Suppressor macrophage treated with lipopolysaccharide for 4 hours (primary cell): ENCODE measurements at places on chromosomes 7 and 10.

- no peak for DNase-seq
Observed at GRCh38 chr10:74969093-74969492, 142.4 kb upstream of the SAMD8 start.

DNA sequence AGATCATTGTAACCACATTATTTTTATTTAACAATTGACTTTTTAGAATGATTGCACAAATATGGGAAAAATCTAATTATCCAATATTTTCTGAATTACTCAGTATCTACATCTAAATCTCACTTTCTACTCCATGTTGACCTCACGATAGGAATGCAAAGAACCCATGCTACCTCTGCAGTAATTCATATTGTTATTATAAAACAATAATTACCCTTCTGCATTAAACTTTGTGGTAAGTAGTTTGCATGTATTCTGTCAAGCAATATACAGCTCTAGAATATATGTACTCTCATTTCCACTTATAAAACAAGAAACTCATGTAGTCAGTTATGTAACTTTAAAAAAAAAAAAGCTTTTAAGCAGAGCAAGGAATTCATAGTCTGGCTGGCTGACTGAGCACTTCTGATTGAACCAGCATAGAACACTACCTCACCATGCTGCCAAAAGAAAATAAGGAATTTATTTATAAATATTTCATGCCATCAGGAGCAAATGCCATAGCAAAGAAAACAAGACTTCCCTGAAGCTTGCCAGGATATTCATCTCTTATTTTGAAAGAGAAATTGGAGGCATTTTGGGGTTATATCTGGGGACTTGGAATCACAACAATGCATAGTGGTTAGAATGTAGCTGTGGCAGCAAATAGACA, 895.7 kb downstream of the XPNPEP1 start:
- DNase-seq = no peak

DNA sequence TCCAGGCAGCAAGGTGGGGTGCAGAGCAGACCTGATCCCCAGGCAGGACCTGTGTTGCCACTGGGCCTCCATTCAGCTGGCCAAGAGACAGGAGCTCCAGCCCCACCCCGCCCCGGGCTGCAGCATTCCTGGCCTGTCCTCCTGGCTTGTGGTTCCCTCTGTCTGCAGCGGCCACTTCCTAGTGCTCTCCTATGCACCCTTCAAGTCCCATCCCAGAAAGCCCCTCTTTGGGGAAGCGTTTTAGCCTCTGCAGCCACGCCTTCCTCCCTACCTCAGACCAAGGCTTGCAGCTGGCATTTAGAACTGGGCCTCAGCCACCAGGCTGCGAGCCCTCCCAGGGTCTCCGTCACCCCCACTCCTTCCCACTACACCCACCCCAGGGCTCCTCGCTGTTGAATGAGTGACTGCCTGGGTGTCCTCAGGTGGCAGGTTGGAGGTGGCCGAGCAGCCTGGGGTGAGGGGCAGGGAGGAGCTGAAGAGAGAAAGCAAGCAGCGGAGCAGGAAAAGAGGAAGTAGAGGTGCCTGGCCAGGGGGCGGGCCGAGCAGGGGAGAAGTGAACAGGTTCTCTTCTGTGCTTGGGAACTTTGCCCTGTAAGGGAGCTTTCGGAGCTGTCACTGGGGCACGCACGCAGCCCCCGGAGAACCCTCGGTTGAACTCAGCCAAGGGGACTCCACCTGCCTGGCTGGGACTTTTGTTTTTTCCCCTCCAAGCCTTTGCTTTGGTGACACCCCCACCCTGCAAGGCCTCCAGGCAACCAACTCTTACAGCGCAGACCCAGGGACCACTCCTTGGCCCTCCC, 109.1 kb upstream of the TNRC18 start:
- peak; percentile 67 for DNase-seq

DNA sequence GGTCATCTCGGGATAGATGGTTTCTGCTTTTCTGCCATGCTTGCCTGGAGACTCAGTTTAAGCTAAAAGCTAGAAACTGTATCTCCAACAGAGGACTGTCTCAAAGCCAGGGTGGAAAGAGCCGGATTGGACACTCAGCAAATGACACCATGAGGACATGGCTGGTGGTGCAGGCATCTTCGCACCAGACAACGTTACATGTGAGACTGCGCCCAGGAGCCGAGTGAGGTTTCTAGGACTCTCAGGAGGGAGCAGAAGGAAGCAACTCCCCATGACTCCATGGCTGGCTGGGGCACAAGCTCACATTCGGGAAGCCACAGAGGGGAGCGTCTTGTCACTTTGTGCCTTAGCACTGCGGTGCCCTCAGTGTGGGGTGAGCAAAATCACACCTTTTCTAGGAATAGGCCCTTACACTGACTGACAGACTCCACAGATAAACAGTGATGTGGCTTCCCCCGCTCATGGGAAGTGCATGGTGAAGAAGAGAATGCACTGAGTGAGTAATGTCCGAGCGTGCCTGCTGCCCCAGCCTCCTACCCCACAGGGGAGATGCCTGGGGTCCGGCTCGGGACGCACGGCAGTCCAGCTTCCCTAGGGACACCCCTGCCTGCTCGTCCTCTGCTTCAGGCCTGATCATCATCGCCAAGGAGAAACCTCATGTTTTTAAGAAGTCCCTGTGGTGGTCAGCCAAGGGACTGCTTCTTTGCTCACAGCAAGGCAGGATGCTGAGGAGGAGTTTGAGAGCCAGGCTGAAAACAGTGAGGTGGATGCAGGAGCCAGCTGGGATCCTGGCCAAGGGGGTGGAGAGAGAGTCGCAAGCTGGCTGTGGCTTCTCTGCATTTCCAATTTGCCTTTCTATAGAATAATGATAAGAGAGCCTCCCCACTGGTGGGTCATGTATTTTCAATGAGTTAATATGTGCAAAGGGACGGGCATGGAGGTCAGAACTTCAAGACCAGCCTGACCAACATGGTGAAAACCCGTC, 52.2 kb upstream of the FXYD4 start:
- no peak for DNase-seq

DNA sequence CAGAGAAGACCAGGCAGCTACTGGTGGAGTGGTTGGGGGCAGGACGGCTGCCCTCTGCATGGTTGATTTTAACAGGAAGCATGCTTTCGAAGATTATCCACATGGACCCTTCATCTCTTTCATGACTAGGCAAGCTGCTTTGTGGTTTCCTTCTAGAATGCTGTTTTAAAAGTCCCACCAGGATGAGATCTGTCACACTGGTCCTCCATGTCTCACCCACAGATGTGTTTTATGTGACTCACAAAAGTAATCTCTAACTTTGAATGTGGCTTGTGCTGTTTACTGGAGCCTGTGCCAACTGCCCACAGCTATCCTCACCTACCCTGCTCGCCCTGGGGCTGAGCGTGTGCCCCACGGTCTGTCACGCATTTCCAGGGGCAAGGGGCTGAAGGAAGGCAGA, 188.8 kb downstream of the GFRA1 start:
- DNase-seq = no peak

GRCh38 chr7:5689118-5689517, 92.3 kb downstream of the RNF216 start:
- DNase-seq = peak; percentile 74

- peak; percentile 90 for DNase-seq
Observed at GRCh38 chr7:111083413-111083812, 7.5 kb upstream of the LRRN3 start.

GRCh38 chr7:64610997-64611396, 48.1 kb upstream of the ZNF680 start:
- no peak for DNase-seq

DNA sequence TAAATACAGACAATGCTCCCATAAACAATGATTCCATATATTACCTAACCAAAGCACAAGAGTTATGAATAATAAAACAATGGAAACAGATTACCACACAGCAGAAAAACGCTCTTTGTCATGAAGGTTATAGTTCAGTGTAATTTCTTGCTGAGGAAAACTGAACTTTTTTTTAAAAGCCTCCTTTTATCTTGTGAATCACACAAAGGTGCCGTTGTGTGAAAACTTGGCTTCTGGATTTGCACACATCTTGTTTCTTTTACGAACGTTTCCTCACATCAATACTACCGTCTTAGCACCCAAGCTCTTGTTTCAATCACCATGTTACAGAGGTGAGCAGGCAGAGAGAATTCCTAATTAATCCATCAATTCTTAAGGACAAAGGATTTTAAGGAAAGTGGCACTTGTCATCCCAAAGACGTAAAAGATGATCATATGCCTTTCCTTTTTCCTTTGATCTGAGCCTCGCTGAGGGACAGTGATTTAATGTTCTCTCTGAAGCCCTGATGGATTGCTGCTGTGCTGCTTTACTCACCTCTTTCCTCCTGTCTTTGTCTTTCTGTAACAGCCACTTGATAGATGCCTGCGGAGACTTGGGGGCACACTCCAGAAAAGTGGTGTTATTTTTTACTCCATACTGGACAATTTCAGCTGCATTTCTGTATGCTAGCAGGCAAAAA, 110.1 kb downstream of the CD36 start:
- no peak for DNase-seq

DNA sequence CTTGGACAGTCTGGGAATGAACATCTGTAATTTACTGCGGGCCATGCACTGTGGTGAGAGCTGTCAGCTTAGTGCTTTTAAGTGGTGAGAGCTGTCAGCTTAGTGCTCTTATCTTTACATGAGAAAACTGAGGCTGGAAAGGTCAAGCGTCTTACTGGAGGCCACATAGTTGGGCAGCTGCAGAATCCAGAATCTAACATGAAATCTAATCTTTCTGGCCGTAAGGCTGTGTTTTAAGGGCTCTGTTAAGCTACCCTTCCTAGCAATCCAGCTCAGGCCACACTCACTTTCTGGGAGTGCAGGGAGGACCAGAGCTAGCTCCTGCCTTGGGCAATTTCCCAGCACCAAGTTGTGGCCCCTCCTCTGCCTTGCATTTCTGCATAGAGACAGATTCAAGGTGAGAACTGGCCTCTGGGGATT, 70.2 kb downstream of the SORCS3 start:
- DNase-seq = no peak

- DNase-seq = no peak
Observed at GRCh38 chr7:84949067-84949466, 237.8 kb downstream of the SEMA3D start.

DNA sequence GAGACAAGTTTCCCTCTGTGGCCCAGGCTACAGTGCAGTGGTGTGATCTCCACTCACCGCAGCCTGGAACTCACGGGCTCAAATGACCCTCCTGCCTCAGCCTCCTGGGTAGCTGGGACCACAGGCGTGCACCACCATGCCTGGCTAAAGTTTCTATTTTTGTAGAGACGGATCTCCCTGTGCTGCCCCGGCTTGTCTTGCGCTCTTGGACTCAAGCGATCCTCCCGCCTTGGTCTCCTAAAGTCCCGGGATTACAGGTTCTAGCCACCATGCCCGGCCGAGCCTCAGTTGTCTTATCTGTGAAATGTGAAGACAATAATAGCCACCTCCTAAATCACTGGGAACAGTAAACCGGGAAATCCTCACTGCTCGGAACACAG, 88.1 kb downstream of the FOXL3 start:
- DNase-seq = no peak

DNA sequence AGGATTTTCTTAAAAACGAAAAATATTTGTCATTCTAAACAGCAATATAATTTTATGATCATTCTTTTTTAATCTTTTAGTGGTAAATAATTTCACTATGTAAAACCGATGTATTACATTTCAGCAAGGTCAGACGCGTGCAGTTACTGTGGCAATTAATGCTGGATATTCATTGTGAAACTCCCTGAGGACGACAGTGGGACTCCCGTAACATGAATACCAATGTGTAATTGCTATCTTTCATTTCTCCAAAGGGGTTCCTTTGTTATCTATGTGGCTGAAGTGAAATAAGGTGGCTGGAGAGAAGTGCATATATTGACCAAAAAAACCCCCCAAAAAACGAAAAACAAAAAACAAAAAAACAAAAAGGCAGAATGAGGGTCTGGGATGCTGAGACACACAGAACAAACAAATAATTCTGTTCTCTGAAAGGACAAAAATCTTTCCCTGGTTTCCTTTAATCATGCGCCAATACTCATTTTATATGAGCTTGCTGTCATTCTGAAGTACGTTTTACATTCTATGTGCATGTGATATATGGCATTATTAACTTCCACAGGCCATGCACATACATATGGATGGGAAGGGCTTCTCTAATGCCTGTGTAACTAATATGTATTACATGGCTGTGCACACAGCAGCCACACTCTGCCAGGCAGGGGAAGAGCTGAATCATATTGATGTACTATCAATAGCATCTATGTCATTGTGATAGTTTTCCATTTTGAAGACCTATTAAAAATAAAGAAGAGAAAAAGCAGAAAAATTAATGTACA, 161.4 kb downstream of the RAPGEF5 start:
- DNase-seq = no peak

- DNase-seq = no peak
Observed at GRCh38 chr7:28701731-28702130, 256.4 kb downstream of the TRIL start.

DNA sequence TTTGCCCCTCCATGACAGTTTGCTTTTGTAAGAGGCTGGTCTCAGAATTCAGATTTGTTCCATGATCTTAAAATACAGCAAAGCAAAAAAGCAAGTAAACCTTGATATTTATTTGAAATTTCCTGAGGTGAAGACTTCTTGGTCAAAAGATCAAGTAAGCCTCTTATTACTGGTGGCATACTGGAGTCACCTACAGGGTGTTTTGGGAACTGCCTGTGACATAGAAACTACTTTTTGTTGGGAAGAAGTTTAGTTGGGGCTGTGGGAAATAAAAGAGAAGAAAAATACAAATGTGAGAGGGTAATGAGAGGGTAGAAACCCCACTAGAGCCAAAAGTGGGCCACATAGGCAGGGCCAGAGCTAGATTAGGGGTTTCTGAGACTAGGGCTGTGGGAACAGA, 217.9 kb downstream of the OTUD1 start:
- peak; percentile 56 for DNase-seq

- DNase-seq = no peak
Observed at GRCh38 chr7:80440883-80441282, 71.0 kb downstream of the GNAT3 start.

- peak; percentile 50 for DNase-seq
Observed at GRCh38 chr7:30463405-30464145, 15.0 kb downstream of the NOD1 start.

- no peak for DNase-seq
Observed at GRCh38 chr10:78860260-78860914, 208.4 kb upstream of the ZMIZ1 start.

DNA sequence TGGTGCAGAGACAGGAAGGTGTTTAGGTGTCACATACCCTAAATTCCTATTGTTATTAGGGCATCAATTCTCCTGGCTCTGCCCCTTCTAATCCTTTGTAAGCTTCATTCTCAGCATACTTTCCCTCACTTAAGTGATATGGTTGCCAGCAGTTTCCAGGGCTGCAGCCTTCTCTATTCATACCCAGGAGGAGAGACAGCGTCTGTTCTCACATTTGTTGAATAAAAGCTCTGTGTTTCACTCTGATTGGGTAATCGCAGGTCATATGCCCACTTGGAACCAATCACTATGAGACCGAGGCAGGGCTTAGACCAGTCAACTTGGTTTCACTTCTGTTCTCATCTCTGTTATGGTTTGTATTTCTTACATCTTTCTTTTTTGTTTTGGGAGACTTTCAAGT, 109.6 kb upstream of the MTPN start:
- peak; percentile 10 for DNase-seq

GRCh38 chr7:139345042-139345441, 3.9 kb downstream of the FMC1 start:
- DNase-seq = peak; percentile 60

GRCh38 chr7:84256571-84256971, 62.0 kb upstream of the SEMA3A start:
- no peak for DNase-seq

GRCh38 chr10:34432589-34432988, 382.5 kb downstream of the PARD3 start:
- DNase-seq = no peak

- no peak for DNase-seq
Observed at GRCh38 chr7:33870120-33870519, 35.2 kb upstream of the BMPER start.
